Osteocyte (in vitro differentiated cells): ENCODE measurements at places on chromosomes 7 and 10. TPM values are rescaled to one million over a fixed set of nuclear protein-coding genes. Genes with fewer than 3 reads are reported as not detected.

GRCh38 chr10:101807158-101807557, 11.1 kb downstream of the OGA start:
- DNase-seq: no peak

DNA sequence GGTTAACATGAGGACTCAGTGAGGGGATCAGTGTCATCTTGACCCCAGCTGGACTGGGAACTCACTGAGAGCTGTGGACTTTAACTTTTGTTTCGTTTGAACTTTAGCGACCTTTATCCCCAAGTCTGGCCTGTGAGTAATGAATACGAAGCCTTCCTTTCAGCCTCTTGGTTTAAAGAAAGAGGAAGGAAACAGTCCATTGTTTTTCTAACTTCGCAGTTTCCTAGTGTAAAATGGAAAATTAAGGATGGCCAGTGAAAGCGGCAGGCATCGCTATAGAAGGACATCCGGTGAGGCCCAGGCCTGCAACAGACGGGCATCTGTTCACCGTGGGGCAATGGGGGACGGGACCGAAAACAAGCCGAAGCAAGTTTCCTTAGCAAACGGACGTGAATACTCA, 44.1 kb upstream of the ADO start:
- no peak for DNase-seq

Gene SPDYE17
- not detected in 2 replicates for total RNA-seq

DNA sequence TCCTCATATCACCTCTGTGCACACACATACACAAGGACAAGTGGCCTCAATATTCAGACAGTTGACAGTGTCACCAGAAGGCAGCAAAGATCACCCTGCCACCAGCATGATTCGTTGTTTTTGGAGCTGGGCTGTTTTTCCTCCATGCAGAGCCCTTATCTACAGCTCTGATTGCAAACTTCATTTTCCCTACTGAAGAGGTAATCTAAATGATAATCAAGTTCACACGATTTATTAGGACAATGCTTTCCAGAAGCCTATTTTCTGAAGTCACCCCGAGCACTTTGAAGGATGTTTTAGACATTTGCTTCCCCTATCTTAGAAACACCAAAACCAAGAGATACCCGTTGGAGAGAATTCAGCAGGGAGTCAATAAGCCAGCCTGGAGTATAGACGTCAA, 46.0 kb upstream of the ADAM12 start:
- DNase-seq: no peak

GRCh38 chr10:99560277-99561126, 27.8 kb downstream of the NKX2-3 start:
- DNase-seq: no peak

Gene FBXL13
- 0.83 and 0.97 TPM in 2 replicates for total RNA-seq

Gene SKIDA1
- 4.3 and 4.9 TPM in 2 replicates for total RNA-seq

- no peak for DNase-seq
These were observed 132.6 kb downstream of the VPS50 start for GRCh38 chr7:93364806-93365205.

- DNase-seq: no peak
These were observed 29.8 kb downstream of the ITPRIP start for GRCh38 chr10:104308439-104308903.

Gene FAM25G
- not detected in 2 replicates for total RNA-seq

DNA sequence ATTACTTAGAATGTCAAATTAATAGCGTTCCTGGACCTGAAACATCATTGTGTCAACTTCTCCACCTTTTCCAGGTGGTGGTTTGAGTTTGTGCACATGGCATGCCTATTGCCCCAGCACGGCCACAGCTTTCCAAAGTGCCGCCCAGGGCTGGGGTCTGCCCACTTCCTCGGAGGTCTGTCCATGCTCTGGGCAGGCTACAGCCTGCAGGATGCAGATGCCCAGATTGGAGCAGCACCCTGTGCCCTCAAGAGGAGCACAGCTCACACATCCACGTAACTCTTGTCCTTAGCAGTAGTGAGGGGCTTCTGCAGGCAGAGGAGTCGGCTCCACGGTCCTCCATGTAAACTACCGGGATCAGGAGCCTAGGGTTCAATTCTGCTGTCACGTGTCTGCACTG, 238.6 kb downstream of the EBF3 start:
- DNase-seq: peak; percentile 78

GRCh38 chr10:99858849-99859248, 76.4 kb downstream of the ABCC2 start:
- DNase-seq: no peak

Gene SNCG
- 0.73 TPM in 1 of 2 replicates, not detected in the other for total RNA-seq

GRCh38 chr10:10829576-10829975, 188.1 kb upstream of the CELF2 start:
- DNase-seq: no peak

Gene CALHM1
- not detected in 2 replicates for total RNA-seq

- no peak for DNase-seq
These were observed 41.6 kb upstream of the GTF2IRD1 start for GRCh38 chr7:74412056-74412455.

Gene STMP1
- 45.2 and 45.4 TPM in 2 replicates for total RNA-seq

DNA sequence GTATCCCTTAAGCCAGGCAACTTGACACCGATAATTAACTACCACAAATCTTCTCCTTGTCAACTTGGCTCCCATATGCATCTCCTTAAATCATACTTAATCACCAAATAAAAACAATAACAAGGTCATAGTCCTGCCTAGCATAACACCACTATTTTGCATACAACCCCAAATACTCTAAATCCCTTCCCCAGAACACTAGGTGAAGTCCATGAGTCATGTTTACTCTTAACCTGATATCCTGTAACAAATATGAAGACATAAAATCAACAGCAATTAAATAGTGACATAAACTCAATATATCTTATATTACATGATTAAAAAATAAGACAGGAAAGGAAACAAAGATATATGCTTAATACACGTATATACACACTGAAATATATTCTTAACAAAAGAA, 362.0 kb downstream of the ETV1 start:
- DNase-seq: no peak

Gene HOXA4
- not detected in 2 replicates for total RNA-seq

- DNase-seq: no peak
These were observed 39.6 kb downstream of the MICALL2 start for GRCh38 chr7:1419688-1420087.
